GM10248 (cell line): ENCODE measurements at places on chromosomes 7 and 10.

- no peak for DNase-seq
Observed at GRCh38 chr10:26505491-26505890, 67.3 kb downstream of the APBB1IP start.

GRCh38 chr7:69868921-69869320 is 270.6 kb downstream of the AUTS2 start:
- no peak for DNase-seq

DNA sequence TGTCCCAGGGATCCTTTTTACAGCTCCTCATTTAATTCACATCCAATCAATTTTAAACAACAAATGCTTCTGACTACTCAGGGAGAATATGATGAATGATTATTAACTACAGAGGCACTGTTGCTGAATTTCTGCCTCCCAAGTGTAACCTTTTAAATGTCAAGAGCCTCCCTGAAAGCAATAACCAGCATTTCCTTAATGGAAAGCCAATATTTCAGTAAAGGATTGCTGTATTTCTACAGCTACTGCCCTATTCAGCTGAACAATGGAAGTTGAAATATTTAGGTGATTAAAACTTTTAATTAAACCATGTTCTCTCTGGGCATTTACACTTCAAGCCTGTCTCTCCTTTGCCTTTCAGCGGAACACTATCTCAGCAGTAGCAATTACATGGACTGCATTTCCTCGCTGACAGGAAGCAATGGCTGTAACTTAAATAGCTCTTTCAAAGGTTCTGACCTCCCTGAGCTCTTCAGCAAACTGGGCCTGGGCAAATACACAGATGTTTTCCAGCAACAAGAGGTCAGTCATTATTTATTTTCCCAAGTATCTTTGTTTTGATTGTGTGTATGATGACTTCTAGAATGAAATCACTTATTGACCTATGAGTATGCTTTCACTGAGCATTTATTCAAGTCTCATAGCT is 304.7 kb downstream of the BICC1 start:
- DNase-seq: no peak

GRCh38 chr7:117205873-117206272 is 117.0 kb downstream of the WNT2 start:
- DNase-seq: no peak

- no peak for DNase-seq
Observed at GRCh38 chr7:147639037-147639436, 951.5 kb upstream of the C7orf33 start.

DNA sequence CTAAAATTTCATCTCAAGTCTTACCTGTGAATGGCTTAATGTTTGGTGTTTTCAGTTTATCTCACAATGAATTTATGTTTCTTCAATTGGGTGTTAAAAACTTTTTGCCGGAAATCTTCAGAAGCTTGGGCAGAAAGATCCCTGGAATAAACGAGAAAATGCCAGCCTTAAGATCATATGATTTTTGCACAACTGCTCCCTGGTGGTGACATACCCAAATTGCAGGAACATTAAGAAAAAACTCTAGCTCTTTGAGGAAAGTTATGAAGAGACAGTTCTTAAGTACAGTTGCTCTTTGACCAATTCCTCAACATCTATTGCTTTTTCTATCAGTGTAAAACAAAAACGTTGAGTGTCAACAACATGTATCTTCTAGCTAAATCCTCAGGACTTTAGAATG is 48.2 kb upstream of the CREB5 start:
- no peak for DNase-seq

- DNase-seq: peak; percentile 65
Observed at GRCh38 chr10:95864906-95865813, 42.6 kb upstream of the CC2D2B start.

- DNase-seq: no peak
Observed at GRCh38 chr10:118216571-118217170, 125.5 kb downstream of the FAM204A start.
